GM23248 (cell line): ENCODE measurements at places on chromosomes 2 and 18. TPM values are rescaled to one million over a fixed set of nuclear protein-coding genes. Genes with fewer than 3 reads are reported as not detected.

GRCh38 chr18:76195601-76196000, 299.4 kb downstream of the ZNF516 start:
- no peaks in the 10 kb centered on the region for H3K27me3 ChIP-seq
- H3K4me3 ChIP-seq: no peak overlapping the region
- H3K4me1 ChIP-seq: no peaks in the 10 kb centered on the region
- no peak for DNase-seq
- no peaks in the 10 kb centered on the region for H3K36me3 ChIP-seq
- H3K27ac ChIP-seq: no peak overlapping the region

GRCh38 chr2:7011356-7012083, 94.3 kb downstream of the RNF144A start:
- DNase-seq: peak; percentile 96
- peaks cover 56% of the 10 kb centered on the region for H3K4me1 ChIP-seq

DNA sequence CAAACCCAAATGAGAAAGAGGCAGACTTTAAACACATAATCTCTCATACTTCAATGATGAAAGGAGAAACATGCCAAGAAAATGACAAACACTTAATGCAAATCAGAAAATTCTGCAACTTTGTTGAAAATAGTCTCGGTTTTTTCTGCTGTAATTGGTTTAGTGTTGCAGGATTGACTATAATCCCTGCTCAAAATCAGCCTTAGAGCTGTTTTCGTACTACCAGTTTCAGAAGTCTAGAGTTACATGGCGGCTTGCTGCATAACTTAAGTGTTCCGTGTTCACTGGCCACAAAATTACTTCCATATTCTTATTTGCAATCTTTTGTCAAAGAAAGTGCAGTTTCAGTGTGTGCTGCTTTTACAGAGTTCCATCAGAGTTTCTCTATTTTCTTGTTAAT, 48.9 kb upstream of the ITGAV start:
- no peaks in the 10 kb centered on the region for H3K36me3 ChIP-seq
- H3K4me3 ChIP-seq: peak overlapping the region; percentile 20
- peaks cover 43% of the 10 kb centered on the region for H3K4me1 ChIP-seq
- peak; percentile 71 for DNase-seq
- H3K27ac ChIP-seq: peak overlapping the region; percentile 28

The IL1RL2 gene
- 2.3 and 2.9 TPM in 2 replicates for total RNA-seq

GRCh38 chr2:220887876-220888275, 684.2 kb downstream of the EPHA4 start:
- no peak overlapping the region for H3K4me3 ChIP-seq
- no peak overlapping the region for H3K27ac ChIP-seq
- no peaks in the 10 kb centered on the region for H3K27me3 ChIP-seq
- H3K4me1 ChIP-seq: peaks cover 5% of the 10 kb centered on the region
- no peaks in the 10 kb centered on the region for H3K36me3 ChIP-seq
- DNase-seq: no peak

DNA sequence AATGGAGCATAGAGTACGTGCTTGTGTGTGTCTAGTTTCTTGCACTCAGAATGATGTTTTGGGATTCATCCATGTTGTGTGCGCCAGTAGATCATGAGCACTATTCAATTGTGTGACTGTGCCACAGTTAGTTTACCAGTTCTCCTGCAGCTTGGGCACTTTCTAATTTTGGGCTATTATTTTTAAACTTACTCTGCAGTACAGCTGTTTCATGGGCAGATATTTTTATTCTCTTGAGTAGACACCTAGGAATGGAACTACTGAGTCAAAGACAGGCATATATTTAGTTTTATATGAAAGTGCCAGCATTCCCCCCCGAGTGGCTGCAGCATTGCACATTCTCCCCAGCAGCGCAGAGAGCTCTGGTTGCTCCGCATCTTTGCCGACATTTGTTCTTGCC, 74.8 kb downstream of the IL1R2 start:
- no peaks in the 10 kb centered on the region for H3K27me3 ChIP-seq
- peaks cover 64% of the 10 kb centered on the region for H3K4me1 ChIP-seq
- no peak for DNase-seq
- no peak overlapping the region; the same call in 1 of the 2 replicates for H3K27ac ChIP-seq
- H3K36me3 ChIP-seq: no peaks in the 10 kb centered on the region

- no peaks in the 10 kb centered on the region for H3K27me3 ChIP-seq
- no peak overlapping the region for H3K4me3 ChIP-seq
- no peak for DNase-seq
- H3K27ac ChIP-seq: no peak overlapping the region
Measured at GRCh38 chr2:76517574-76517909, 806.8 kb upstream of the GCFC2 start.

The TMEM182 gene
- 1.0 and 3.6 TPM in 2 replicates for total RNA-seq
